Bronchial epithelial cell (primary cell): ENCODE measurements at places on chromosomes 1 and 21. TPM values are rescaled to one million over a fixed set of nuclear protein-coding genes. Genes with fewer than 3 reads are reported as not detected.

GFI1 gene
- total RNA-seq, result under 0.01 TPM in 2 replicates

EDN2 gene
- 1.6 and 13.3 TPM in 2 replicates for total RNA-seq

SELL gene
- total RNA-seq, result not detected in 2 replicates

FALEC gene
- not detected in 2 replicates for total RNA-seq

ALX3 gene
- total RNA-seq, result not detected in 2 replicates

HOOK1 gene
- total RNA-seq, result 10.3 and 14.6 TPM in 2 replicates

CASQ1 gene
- not detected in 2 replicates for total RNA-seq

MAN1C1 gene
- total RNA-seq, result under 0.01 and 0.26 TPM in 2 replicates

LEMD1 gene
- total RNA-seq, result 2.1 and 3.1 TPM in 2 replicates

ASCL5 gene
- total RNA-seq, result under 0.01 and 0.13 TPM in 2 replicates

NUAK2 gene
- 3.9 and 9.9 TPM in 2 replicates for total RNA-seq

THEM5 gene
- not detected in 2 replicates for total RNA-seq

LHX8 gene
- total RNA-seq, result not detected in 2 replicates

RNASEL gene
- total RNA-seq, result 3.2 and 7.9 TPM in 2 replicates

ACOT11 gene
- 3.4 and 6.0 TPM in 2 replicates for total RNA-seq

SLFNL1 gene
- total RNA-seq, result under 0.01 and 0.26 TPM in 2 replicates

C1orf53 gene
- total RNA-seq, result 0.79 and 4.5 TPM in 2 replicates

KRTAP12-1 gene
- total RNA-seq, result not detected in 2 replicates

HAO2 gene
- 0.13 TPM in 1 of 2 replicates, not detected in the other for total RNA-seq

ALPL gene
- total RNA-seq, result not detected in 2 replicates

LRRC3 gene
- under 0.01 and 0.38 TPM in 2 replicates for total RNA-seq

CERS2 gene
- total RNA-seq, result 55.2 and 82.9 TPM in 2 replicates

ZFP69B gene
- total RNA-seq, result 1.6 and 2.6 TPM in 2 replicates

BOLA1 gene
- 17.6 and 22.9 TPM in 2 replicates for total RNA-seq

ARTN gene
- total RNA-seq, result 8.7 and 20.1 TPM in 2 replicates

RXFP4 gene
- total RNA-seq, result not detected in 2 replicates

CFHR5 gene
- total RNA-seq, result not detected in 2 replicates

SPRR2B gene
- total RNA-seq, result not detected in 2 replicates

HSD3B1 gene
- not detected in 2 replicates for total RNA-seq

GLRX2 gene
- total RNA-seq, result 5.0 and 10.1 TPM in 2 replicates

IL19 gene
- total RNA-seq, result 0.13 TPM in 1 of 2 replicates, not detected in the other

DNAJB4 gene
- total RNA-seq, result 6.8 and 15.7 TPM in 2 replicates

PSRC1 gene
- 1.1 and 1.8 TPM in 2 replicates for total RNA-seq

LTN1 gene
- total RNA-seq, result 22.4 and 25.0 TPM in 2 replicates

CDC7 gene
- 0.64 and 2.1 TPM in 2 replicates for total RNA-seq

MSH4 gene
- total RNA-seq, result 0.26 and 0.51 TPM in 2 replicates

CR1 gene
- total RNA-seq, result not detected in 2 replicates

MRPL37 gene
- total RNA-seq, result 42.6 and 52.7 TPM in 2 replicates

PLPPR5 gene
- total RNA-seq, result not detected in 2 replicates

FAM163A gene
- not detected in 2 replicates for total RNA-seq

ELAPOR1 gene
- total RNA-seq, result under 0.01 TPM in 1 of 2 replicates, not detected in the other

RNF186 gene
- total RNA-seq, result not detected in 2 replicates

ADAMTSL4 gene
- total RNA-seq, result 1.2 and 1.6 TPM in 2 replicates

CMPK1 gene
- total RNA-seq, result 79.8 and 94.5 TPM in 2 replicates

CLIC6 gene
- 0.26 TPM in 1 of 2 replicates, not detected in the other for total RNA-seq

MTF1 gene
- total RNA-seq, result 3.7 and 5.6 TPM in 2 replicates

TMEM200B gene
- 0.77 and 1.1 TPM in 2 replicates for total RNA-seq

RPL22 gene
- total RNA-seq, result 153 and 194 TPM in 2 replicates

OR6N1 gene
- total RNA-seq, result not detected in 2 replicates

TNFRSF4 gene
- total RNA-seq, result 0.13 TPM in 1 of 2 replicates, not detected in the other

RBM11 gene
- 0.26 and 0.51 TPM in 2 replicates for total RNA-seq

TIAM1 gene
- total RNA-seq, result 8.4 and 31.6 TPM in 2 replicates

FAM43B gene
- not detected in 2 replicates for total RNA-seq

HHAT gene
- 2.9 and 4.0 TPM in 2 replicates for total RNA-seq
